ENCODE measurements at places on chromosomes 6 and 20. TPM values are rescaled to one million over a fixed set of nuclear protein-coding genes. Genes with fewer than 3 reads are reported as not detected.

Gene ALDH8A1
- 0.18 TPM for total RNA-seq

Gene SPDEF
- not detected for total RNA-seq

Gene FAM83D
- 11.7 TPM for total RNA-seq

Gene KCTD20
- total RNA-seq = 74.7 TPM

Gene ID4
- 0.24 TPM for total RNA-seq

Gene KIF25
- not detected for total RNA-seq

Gene NKX2-4
- total RNA-seq = not detected

Gene TSPO2
- not detected for total RNA-seq

Gene IP6K3
- not detected for total RNA-seq

Gene STMND1
- total RNA-seq = not detected

Gene MYMX
- 2.2 TPM for total RNA-seq

Gene CHRNA4
- not detected for total RNA-seq

Gene EPPIN
- not detected for total RNA-seq

Gene PMEPA1
- total RNA-seq = 16.2 TPM

Gene CRIP3
- not detected for total RNA-seq

Gene CST1
- total RNA-seq = 24.5 TPM

Gene SAMD10
- total RNA-seq = 8.3 TPM

Gene DYNLRB1
- 198 TPM for total RNA-seq

Gene DDO
- 2.0 TPM for total RNA-seq

Gene SCRT2
- total RNA-seq = not detected

Gene SLC17A9
- 22.9 TPM for total RNA-seq

Gene FERMT1
- 1.2 TPM for total RNA-seq
